ENCODE measurements at places on chromosomes 7 and 10.

- no peak for DNase-seq
These were observed 225.2 kb downstream of the MAD1L1 start for GRCh38 chr7:2007551-2007950.

GRCh38 chr10:24800861-24801260, 77.2 kb upstream of the ARHGAP21 start:
- no peak for DNase-seq

- peak; percentile 62 for DNase-seq
These were observed 10.7 kb downstream of the ESYT2 start for GRCh38 chr7:158818325-158819213.

GRCh38 chr10:10096898-10097297, 920.8 kb upstream of the CELF2 start:
- DNase-seq, result no peak

DNA sequence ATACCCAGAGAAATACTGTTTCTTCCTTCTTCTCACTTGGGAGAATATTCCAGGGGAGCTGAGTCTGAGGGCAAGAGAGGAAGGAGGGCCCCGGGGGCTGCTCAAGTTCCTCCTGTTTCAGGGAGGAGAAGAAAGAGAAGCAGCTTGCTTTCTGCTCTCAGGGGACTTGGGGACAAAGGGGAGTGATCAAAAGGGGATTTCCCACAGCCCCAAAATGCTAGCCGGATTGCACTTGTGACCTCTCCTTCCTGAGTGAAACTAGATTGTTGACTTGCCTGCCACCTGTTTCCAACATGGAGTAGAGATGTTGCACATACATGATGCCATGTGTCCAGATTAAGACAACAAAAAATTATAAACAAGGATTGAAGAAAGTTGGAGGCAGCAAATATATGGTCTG, 28.7 kb upstream of the PDCD4 start:
- DNase-seq, result peak; percentile 65

GRCh38 chr10:122142641-122143237, 128.4 kb upstream of the BTBD16 start:
- DNase-seq, result no peak

- no peak for DNase-seq
These were observed 114.5 kb downstream of the HIP1 start for GRCh38 chr7:75624134-75624832.

DNA sequence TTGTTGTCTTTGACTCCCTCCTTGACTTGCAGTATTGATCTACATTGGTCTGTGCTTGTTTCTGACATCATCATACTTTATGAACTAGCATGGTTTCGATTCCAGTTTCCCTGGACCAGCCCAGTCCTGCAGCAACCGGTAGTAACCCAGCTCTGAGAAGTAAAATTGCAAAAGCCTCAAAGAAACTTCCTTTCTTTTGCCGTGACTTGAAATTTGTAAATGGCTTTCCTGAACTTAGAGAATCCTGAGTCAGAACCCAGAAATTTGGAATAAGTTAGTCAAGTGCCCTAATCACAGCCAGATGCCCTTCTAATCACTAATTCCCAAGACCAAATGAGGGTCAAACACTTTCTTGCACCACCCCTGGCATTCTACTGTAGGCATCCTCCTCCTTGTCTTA, 15.0 kb downstream of the TAS2R60 start:
- no peak for DNase-seq

DNA sequence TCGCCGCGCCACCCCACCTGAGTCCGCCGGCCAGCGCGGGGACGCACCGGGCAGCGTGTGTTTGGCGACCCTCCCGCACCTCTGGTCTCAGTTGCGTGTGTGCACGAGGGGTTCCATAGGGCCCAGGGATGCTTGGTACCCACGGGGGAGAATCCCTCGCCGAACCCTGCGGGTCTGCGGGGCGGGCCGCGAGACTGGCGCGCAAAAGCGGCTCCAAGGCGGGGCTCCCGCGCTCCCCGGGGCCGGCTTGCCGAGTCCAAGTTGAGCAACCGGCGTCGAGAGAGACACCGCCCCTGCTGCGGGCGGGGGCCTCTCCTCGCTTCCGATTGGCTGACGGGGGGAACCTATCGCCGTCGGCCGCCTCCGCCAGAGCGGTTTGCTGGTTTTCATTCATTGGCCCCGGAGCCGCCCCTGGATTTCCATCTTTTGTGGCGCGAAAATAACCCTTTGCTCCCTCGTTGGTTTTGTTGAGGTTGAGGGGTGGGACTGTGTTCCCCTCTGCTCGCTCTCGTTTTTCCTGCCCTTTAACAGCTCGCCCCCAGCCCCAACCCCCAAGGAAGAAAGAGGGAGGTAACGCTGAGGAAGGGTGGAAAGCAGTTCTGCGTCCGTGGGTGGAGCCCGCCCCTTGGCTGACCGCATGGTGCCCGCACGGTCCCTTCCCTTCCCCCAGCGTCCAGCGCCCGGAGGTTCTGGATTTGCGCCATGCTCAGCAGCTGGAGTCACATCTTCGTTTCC, 4.0 kb upstream of the IGF2BP3 start:
- DNase-seq, result peak; percentile 15
